ENCODE measurements at places on chromosomes 5 and 9.

GRCh38 chr9:83204047-83204446 is 141.1 kb upstream of the RASEF start:
- DNase-seq, result no peak

DNA sequence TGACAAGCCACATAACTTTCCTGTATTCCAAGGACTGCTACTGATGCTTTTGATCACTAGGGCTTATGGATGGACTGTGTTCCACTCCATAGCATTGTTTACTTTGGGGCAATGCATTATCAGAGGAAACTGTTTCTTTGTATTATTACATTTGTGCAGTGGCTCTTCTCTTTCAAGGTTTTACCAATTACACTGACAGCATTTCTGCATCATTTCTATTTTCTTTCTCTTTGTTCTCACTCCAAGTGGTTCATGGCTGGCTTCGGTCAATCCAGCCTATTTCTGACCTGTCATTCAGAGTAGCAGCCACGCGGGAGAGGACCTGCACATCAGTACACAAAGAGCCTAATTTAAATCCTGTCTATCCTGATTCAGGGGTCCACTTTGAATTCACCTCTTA is 711.0 kb downstream of the TLE4 start:
- no peak for DNase-seq

DNA sequence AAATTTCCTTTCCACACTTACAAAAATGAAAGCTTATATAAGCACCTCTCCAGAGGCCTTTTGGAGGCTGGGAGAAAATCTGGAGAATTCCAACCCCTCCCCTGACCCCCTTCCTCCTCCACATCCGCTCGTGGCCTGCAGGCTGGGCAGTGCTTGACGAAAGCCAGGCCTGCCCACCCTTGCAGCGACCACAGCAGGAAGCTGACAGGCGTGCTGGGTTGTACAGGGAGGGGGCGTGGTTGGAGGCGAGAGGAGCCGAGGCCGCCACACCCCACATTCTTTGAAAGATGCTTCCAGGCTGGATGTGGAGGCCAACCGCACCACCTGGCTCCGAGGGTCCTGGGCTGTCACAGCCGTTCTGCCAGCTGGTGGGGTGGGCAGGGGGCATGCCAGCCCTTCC is 47.8 kb upstream of the IER5L start:
- peak; percentile 75 for DNase-seq

DNA sequence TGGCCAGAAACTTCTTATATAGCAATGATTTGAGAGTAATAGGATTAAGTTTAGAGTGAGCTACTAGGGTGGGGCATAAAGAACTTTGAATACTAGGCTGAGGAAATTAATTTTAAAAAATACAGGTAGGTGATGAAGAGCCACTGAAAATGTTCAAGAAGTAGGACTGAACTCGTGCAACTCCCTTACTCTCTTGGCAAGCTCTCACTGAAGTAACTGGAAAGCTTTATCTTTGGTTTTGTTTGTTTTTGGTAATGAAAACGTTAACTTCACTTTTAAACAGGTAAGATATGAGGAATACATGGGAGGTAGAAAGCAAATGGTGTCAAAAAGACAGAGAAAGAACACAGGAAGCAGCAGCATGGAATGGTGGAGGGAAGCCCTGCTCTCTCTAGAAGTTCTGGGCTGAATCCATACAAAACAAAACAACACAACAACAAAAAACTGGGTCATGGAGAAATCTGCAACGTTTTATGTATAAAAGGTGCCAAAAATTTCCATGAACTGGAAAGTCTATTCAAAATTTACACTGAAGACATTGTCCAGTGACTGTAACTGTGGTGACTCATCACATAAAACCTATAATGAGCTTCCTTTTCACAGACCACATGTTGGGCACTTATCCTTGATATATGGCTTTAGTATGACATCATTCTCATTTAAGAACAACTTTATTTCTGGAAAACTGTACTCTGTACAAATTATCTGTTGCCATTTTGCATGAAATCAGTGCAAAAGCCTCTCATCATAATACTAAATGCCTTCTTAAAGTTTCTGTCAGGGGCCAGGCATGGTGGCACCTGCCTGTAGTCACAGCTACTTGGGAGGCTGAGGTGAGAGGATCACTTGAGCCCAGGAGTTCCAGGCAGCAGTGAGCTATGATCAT is 91.2 kb upstream of the CHD1 start:
- no peak for DNase-seq

GRCh38 chr5:152990649-152991048 is 499.8 kb upstream of the GRIA1 start:
- DNase-seq, result no peak

DNA sequence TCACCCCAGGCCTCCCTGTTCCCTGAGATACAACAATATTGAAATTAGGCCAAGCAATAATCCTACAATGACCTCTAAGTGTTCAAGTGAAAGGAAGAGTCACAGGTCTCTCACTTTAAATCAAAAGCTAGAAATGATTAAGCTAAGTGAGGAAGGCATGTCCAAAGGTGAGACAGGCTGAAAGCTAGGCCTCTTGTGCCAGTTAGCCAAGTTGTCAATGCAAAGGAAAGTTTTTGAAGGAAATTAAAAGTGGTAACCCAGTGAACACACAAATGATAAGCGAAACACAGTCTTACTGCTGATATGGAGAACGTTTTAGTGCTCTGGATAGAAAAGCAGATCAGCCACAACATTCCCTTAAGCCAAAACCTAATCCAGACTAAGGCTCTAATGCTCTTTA is 39.8 kb downstream of the PTAR1 start:
- no peak for DNase-seq

Data from heart right ventricle (tissue), 16 donors.